ENCODE measurements at places on chromosomes 2 and 18. TPM values are rescaled to one million over a fixed set of nuclear protein-coding genes. Genes with fewer than 3 reads are reported as not detected.
A peak's percentile ranks its signal among the peaks of the same experiment; 100 is the strongest.

GRCh38 chr2:73081181-73081671 lies 9.7 kb upstream of the SFXN5 start:
- DNase-seq = peak; percentile 36

- DNase-seq = no peak
These were observed 12.4 kb downstream of the COPS8 start for GRCh38 chr2:237097911-237098702.

- no peak for DNase-seq
These were observed 285.1 kb downstream of the SS18 start for GRCh38 chr18:25805323-25805722.

DNA sequence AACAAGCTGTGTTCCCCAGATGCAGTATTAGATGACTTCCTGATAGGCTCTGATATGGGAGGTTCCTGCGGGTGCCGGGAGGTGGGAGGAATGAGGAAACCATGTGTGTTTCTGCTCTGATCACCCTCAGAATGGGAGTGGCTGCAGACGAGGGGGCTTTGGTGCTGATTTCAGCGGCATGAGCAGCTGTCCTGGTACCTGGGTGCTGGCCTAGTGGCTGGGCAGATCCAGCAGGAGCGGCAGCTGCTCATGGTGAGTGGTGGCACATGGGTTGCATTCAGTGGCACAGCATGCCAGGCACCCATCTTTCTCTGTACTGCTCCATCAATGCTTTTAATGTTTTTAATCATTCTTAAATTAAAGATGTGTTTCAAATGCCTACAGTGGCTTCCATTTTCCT lies 177.2 kb upstream of the NETO1 start:
- no peak for DNase-seq

DNA sequence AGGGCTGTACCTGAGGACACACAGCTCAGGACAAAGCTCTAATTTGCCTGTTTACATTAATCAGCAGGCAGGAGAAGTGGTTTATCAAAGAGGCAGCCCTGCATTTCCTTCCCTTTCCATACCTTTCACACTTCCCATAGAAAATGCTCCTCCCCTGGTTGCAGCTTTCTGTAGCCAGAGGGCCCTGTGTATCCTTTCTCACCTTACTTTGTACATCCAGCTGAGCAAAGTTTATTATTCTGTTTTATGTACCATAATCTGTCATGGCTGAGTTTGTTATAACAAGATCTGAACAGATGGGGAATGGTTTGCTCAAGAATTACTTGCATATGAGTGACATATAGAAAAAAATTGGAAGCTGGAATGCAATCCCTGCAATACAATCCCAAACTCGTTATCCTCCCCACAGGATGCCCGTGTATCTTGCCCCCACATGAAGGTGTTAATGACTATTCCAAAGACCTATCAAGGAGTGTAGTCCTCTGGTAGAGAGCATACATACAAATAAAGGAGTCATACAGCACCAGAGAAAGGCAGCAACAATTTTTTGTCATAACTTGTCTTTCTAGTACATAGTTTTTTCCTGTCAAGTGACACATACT lies 1025.8 kb upstream of the KLHL29 start:
- no peak for DNase-seq

DNA sequence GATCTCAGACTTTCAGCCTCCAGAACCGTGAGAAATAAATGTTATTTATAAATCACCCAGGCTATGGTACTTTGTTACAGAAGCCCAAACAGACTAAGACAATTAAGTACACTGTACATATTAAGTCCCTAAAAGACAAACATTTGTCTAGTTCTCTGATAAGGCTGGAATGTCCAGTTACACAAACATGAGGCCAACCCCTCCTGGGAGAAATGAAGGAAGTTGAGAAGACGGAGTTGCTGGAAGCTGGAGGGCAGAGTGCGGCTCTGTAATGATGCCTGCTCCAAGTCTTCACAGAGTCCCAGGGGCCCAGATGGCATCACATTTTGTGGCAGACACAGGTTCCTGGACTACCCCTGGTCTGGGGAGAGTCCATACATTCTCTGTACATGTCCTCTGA lies 79.2 kb upstream of the ST8SIA3 start:
- DNase-seq = no peak

DNA sequence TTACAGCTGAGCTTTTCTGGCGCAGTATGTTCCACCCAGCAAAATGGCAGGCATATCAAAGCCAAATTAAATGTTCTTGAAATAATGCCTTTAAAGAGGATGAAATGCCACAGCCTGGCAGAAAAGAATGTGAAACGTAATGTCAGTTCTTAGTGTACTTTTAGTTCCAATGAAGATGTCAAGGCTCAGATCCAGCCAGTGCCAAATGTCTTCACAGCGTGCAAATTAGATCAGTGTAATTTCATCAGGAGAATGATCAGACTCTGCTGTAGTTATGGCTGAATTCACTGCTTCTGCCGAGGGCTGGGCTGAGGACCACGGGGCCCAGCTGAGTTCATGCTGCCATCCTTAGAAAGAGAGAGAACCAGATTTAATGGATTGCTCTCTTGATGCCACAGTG lies 78.7 kb upstream of the ITGA4 start:
- DNase-seq = no peak

GRCh38 chr18:62702259-62702658 lies 13.1 kb upstream of the PHLPP1 start:
- no peak for DNase-seq

GRCh38 chr2:234597576-234597861 lies 100.6 kb upstream of the ARL4C start:
- no peak for DNase-seq

- no peak for DNase-seq
These were observed 366.9 kb upstream of the SLC14A2 start for GRCh38 chr18:45248240-45248903.

- DNase-seq = no peak
These were observed 264.7 kb downstream of the PAX3 start for GRCh38 chr2:222034058-222034457.

DNA sequence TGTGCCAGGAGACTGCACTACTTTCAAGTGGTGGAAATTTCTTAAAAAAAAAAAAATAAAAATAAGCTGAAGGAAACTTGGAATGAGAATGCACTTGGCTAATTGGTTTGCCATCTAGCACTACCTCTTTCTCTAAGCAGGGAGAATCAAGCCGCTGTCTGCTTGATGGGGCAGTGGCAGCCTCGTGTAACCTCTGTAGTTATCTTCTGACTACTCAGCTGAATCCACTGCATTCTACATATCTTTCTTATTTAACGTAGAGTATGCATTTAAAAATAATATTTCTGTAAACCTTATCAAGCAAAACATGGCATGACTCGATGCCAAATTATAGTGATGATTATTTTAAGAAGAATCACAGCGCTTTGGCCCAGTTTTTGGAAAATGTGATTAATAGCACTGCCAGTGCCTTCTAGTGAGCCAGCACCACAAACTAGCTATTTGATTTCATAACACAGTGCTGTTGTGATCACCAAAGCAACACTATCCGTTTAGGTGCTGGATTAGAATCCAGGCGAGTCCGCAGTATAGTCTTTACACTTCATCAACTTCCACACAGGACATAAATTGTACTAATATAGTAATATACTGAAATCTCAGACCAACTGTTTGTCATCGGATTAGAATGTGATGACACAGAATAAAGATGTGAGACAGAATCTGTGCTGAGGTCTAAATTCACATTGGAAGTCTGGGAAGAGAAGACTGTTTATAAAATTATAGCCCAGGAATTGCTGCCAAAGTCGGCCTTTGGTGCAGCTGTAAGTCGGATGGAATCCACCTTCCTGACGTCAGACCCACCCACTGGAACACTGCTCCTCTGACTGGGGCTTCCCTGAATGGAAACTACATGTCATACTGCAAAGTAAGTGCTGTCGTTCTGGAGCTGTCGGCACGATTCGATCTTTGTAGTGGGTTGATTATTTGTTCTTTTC lies 136.5 kb upstream of the ETAA1 start:
- no peak for DNase-seq

GRCh38 chr2:7801212-7801611 lies 880.6 kb upstream of the ID2 start:
- no peak for DNase-seq

DNA sequence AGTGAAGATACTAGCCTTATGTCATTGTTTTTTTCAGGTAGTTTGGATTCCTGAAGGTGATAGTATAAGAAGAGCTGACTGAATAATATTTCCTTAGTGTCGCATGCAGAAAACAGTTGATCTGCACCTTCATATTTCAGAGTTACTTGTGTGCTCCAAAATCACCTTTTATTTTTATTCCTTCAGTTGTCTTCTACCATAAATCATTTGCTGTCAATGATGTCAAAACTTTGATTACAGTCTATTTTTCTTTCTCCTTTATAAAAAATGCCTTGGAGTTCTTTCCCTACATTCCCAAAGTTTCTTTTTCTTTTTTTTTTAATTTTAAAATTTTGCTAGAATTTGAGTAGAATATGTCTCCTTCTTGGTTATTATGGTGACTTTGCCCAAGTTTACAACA lies 142.3 kb downstream of the GULP1 start:
- DNase-seq = no peak

- no peak for DNase-seq
These were observed 197.8 kb downstream of the STK39 start for GRCh38 chr2:168049609-168050008.

GRCh38 chr2:64283006-64283570 lies 138.9 kb upstream of the PELI1 start:
- no peak for DNase-seq

DNA sequence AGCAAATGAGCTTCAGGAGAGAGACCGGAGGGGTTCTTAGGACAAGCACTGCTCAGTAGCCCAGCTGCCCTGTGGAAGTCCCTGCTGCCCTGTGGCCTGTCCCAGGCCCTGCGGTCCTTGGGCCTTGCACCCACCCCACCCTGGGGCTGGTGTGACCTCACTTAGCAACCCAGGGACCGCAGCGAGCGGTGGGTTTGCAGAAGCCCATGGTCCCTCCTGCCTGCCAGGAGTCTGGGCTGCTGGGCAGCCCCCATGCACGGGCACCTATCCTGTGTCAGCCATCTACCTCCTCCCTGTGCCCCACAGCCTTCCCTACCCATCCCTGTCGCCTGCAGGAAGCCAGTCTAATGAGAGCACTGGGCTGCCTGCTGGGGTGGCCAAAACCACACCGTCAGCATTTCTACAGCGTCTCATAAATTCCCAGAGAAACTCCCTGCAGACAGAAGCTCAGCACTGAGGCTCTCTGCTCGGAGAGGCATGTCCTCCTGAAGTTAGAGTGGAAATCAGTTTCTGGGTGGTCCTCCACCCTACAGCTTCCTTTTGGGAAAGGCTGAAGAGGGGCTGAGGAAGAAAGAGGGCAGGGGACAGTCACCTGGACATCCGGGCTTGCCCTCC lies 231.1 kb upstream of the HS6ST1 start:
- no peak for DNase-seq

GRCh38 chr2:10457846-10458598 lies 9.9 kb upstream of the ODC1 start:
- DNase-seq = no peak

- no peak for DNase-seq
These were observed 14.2 kb downstream of the FLACC1 start for GRCh38 chr2:201342923-201343322.

GRCh38 chr2:209162129-209162528 lies 261.7 kb upstream of the MAP2 start:
- no peak for DNase-seq

GRCh38 chr2:176637486-176638166 lies 368.4 kb downstream of the MTX2 start:
- no peak for DNase-seq

DNA sequence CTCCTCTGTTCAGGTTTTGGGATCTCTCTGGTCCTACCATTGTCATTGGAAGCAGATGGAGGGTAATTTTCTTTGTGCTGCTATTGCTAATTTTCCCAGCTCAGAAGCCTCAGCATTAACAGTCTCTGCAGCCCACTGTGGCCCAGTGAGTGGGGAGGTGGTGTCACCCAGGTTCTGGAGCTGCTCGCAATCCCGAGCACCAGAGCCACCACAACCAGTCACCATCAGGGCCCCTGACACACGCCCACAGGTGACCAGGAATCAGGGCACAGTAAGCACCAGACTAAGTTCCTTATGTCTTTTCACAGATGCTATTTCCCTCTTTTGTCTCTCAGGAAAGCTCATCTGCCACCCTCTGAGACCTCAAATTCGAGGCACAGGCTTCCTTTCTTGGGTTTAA lies 87.9 kb downstream of the SEPTIN10 start:
- no peak for DNase-seq

GRCh38 chr2:240187989-240188590 lies 47.6 kb upstream of the OTOS start:
- no peak for DNase-seq

DNA sequence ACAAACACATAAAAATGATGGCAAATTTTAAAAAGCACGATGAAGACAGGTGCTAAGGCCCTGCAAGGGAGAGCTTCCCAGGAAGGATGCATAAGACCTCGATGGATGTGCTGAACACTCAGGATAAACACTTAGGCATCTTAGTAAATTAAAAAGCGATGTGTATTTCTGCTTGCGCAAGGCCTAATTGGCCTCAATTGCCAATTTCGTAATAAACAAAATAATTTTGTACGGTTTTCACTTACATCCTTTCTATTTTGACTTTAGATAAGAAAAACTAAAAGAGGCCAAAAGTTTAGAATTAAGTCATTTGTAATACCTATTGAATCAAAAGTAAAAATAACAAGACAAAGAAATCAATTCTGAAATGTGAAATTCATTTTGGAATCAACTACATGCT lies 189.1 kb downstream of the TCF4 start:
- no peak for DNase-seq

DNA sequence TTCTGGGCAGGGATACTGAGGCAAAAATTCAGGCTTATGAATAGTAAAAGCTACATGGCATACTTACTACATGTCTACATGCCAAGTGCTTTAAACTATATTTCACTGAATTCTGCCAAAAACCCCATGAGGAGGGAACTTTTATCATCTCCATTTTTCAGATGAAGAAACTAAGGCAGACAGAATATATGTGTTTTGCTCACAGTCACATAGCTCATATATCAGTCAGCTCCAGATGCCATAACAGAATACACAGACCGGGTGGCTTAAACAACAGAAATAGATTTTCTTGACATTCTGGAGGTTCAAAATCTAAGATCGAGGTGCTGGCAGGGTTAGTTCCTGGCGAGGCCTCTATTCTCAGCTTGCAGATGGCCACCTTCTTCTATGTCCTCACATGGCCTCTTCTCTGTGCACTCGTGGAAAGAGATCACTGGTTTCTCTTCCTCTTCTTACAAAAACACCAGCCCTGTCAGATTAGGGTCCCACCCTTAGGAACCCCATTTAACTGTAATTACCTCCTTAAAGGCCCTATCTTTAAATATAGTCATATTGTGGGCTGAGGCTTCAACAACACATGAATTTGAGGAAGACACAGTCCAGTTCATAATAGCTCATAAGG lies 27.1 kb upstream of the CREB1 start:
- no peak for DNase-seq

The TMEM185B gene
- 14.6 TPM for polyA plus RNA-seq

The ARL6IP6 gene
- polyA plus RNA-seq = 36.2 TPM

The C2orf78 gene
- polyA plus RNA-seq = 0.45 TPM

The COL3A1 gene
- polyA plus RNA-seq = 0.08 TPM

The FBXO36 gene
- polyA plus RNA-seq = 0.22 TPM

The FBXO15 gene
- polyA plus RNA-seq = 0.08 TPM

The ATP6V1B1 gene
- polyA plus RNA-seq = not detected

The FIGN gene
- not detected for polyA plus RNA-seq

The SLC30A3 gene
- 2.3 TPM for polyA plus RNA-seq

The LYPD6 gene
- not detected for polyA plus RNA-seq

The LBX2 gene
- polyA plus RNA-seq = 4.2 TPM

The ITM2C gene
- 37.1 TPM for polyA plus RNA-seq

The FRZB gene
- 0.05 TPM for polyA plus RNA-seq

The SLC14A1 gene
- polyA plus RNA-seq = 0.19 TPM

The ACVR2A gene
- 0.82 TPM for polyA plus RNA-seq

The THUMPD2 gene
- polyA plus RNA-seq = 30.7 TPM

The LRP1B gene
- polyA plus RNA-seq = not detected

The SNED1 gene
- 0.03 TPM for polyA plus RNA-seq
